Activated CD8-positive, alpha-beta memory T cell treated with anti-CD3 and anti-CD28 coated beads for 1 hour (primary cell): ENCODE measurements at places on chromosomes 4 and X.

GRCh38 chrX:84924624-84925023 is 79.1 kb upstream of the APOOL start:
- DNase-seq, result no peak

DNA sequence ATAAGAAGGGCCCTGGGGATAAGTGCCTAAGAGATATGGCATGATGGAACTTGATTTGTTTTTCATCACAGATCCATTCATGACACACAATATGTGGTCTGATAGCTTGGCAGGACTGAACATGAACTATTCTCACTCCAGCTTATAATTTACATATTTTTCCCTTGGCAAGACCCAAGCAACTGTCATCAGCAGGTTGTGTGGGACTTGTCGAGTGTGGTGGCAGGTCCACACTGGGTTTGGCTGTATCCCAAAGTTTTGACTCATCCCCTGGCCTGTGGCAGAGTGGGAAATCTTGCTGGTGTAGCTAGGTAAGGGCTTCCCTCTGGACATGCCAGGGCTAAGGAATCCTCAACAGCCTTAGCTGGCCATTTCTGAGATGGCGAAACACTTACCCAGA is 81.0 kb upstream of the STIM2 start:
- DNase-seq, result no peak

- DNase-seq, result no peak
These were observed 176.5 kb downstream of the AR start for GRCh38 chrX:67720344-67720743.

DNA sequence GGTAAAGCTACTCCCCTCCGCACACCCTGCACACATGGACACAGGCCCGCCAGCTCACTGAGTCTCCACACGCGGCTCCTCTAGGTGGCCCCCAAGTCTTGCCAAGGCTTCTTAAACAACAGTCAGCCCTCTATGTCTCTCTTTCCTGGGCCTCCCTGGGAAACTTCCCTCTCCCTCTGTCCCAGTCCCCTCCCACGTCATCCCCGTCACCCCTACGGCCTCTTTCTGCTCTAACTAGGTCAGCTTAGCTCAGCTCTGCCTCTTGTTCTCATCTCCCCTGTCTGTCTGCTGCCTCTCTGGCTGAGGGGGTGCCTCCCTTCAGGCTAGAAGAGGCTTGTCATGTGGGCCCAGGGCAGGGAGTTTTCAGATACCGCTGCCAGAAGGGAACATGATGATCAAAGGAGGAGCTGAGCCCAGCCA is 38.8 kb downstream of the SEPTIN6 start:
- DNase-seq, result no peak

- DNase-seq, result no peak
These were observed 150.1 kb downstream of the PJA1 start for GRCh38 chrX:69015156-69015555.

GRCh38 chrX:113370006-113370405 is 529.4 kb upstream of the AMOT start:
- DNase-seq, result no peak

- no peak for DNase-seq
These were observed 200.0 kb upstream of the MAOA start for GRCh38 chrX:43456063-43456462.

- DNase-seq, result no peak
These were observed 151.9 kb downstream of the BMPR1B start for GRCh38 chr4:94909645-94910044.
